GF-D8 (cell line): ENCODE measurements at places on chromosomes 6 and 20.
A peak's percentile ranks its signal among the peaks of the same experiment; 100 is the strongest.

DNA sequence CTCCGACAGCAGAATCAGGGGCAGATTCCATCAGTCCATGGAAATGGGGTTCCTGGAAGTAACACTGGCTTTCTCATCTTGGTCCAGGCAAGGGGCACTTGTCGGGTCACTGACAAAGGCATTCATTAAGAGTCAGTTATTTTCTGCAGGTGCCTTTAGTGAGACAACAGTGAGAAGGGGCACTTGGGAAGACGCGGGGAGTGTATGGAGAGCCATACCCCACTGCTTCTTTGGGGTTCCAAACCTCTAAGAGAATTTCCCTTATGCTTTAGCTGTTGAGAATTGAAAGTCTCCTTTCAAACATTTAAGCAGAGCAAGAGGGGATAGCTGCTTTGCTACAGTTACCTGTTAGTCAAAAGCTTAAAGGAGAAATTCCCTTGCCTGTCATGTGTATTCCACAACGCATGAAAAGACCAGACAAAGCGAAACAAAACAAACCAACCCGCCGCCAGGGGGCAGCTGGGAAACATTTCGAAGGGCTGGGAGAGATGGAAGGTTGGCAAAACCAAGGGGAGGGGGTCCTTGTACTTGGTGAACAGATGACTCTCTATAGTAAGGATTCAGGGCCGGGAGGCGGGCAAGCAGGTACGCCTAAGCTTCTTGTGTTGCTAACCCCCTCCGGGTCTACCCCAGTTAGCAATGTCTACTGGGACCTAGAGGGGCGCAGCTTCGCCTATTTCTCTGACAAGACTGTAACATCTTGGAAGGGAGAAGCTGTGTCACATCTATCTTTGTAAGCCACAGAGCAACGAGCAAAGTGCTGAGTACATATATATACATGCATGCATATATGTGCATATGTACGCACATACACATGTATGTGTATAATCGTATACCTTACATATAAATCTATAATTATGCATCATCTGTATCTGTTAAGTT lies 474.9 kb upstream of the AGPAT4 start:
- DNase-seq = no peak

- DNase-seq = no peak
These were observed 7.9 kb upstream of the PRELID3B start for GRCh38 chr20:59050437-59050836.

GRCh38 chr20:18412221-18412901 lies 54.5 kb downstream of the DZANK1 start:
- DNase-seq = peak; percentile 78

- no peak for DNase-seq
These were observed 319.2 kb upstream of the MOCS1 start for GRCh38 chr6:40253420-40253819.

DNA sequence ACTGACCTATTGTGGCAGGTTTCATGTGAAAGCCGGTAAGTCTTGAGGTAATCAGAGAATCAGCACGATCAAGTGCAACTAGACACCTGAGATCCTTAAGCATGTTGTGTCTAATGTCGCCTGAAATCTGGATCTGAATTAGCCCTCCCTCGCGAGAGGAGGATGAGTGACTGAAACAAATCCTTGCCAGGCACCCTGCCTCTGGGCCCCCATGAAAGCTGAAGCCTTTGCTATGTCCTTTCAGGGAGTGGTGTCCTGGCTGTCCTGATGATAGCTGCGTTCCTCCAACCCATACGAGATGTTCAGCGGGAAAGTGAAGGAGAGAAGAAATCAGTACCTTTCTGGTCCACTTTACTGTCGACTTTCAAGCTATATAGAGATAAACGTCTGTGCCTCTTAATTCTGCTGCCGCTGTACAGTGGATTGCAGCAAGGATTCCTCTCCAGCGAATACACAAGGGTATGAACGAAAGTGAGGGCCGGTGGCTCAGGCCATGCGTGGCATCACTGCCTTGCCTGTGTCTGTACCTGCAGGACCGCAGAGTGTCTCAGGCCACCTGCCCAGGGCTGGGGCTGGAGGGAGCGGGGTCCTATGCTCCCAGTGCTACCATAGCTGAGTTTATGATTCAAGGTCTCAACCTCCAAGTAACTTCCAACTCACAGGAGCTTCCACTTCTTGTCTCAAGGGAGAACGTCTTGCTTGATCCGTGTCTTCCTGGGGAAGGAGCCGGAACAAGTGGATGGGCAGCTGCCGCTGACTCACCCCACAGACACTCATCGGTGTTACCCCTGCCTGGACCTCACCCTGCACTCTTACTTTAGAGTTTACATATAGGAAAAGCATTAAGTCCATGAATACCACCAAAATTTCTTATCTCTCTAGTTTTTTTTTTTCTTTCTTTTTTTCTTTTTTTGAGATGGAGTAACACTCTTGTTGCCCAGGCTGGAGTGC lies 12.8 kb downstream of the UNC93A start:
- DNase-seq = no peak

GRCh38 chr6:121201105-121201504 lies 133.2 kb downstream of the TBC1D32 start:
- DNase-seq = no peak

DNA sequence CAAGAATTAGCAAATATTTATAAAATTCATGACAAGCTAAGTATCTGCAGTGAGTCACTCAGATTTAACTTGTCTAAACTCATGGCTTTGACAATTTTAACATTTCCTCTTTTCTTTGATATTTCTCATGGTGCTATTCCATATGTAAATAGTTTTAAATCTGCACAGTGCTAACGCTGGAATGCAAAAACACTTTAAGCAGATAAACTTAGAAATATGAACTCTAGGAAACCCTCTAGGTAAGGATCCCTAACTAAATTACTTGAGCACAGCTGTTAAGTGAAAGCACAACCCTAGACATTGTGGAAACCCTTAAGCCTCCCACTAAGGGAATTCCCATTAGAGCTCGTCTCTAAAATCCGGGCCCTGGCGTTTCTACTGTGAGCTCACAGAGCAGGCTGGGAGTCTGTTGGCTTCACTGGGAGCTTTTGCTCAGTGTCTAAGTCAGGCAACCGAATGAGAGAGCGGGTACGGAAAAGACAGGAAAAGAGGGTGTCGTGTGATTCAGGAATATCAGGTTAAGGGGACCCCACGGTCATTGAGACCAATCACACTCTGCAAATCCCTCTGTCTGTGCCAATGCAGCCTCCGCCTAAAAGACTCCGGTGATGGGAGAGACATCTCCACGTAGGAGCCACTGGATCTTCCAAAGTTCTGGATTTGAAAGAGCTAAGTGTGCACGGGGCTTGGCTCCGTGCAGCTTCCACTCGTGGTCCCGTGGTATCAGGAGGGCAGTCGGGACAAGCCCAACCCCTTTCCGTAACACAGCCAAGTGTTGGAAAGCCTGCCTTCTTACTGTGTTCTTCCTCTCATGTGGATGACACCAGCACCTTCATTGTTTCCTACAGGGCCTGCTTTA lies 112.3 kb upstream of the RPS6KA2 start:
- no peak for DNase-seq

- DNase-seq = no peak
These were observed 64.4 kb downstream of the SNAP25 start for GRCh38 chr20:10282979-10283456.

GRCh38 chr20:17541996-17542395 lies 10.8 kb upstream of the BFSP1 start:
- no peak for DNase-seq

GRCh38 chr6:53293691-53294090 lies 55.1 kb downstream of the ELOVL5 start:
- no peak for DNase-seq

GRCh38 chr20:48846516-48847492 lies 19.0 kb upstream of the PREX1 start:
- DNase-seq = peak; percentile 41

- DNase-seq = no peak
These were observed 56.5 kb upstream of the CCN2 start for GRCh38 chr6:132007474-132008190.

- DNase-seq = no peak
These were observed 32.8 kb downstream of the PPP1R14C start for GRCh38 chr6:150175586-150176151.
